Nucleus accumbens (tissue), 56 donors: ENCODE measurements at places on chromosomes 4 and X.

- DNase-seq, result no peak
Observed at GRCh38 chr4:58749206-58749605, 1639.0 kb upstream of the IGFBP7 start.

DNA sequence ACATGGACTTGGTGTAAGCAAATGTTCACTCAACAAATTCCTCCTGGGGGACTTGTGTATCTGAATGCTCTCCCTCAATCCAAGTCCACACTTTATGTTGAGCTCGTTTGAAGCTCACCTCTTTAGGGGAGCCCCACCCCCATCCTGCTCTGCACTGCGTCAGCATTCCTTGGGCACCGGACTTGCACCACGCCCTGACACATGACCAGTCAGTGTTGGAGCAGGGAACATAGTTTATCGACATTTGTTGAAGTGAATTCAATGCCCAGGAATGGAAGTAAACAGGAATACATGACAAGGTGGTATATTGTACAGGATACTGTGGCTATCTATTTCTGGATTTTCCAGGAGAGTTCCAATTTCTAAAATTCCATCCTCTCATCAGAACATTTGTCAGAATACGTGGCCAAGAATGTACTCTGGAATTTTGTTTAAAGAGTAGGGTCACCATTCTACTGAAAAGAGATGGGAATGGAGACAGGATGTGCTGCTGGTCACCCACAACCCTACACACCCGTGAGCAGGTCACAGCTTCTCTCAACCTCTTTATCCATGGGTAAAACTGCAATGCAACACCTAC is 60.0 kb upstream of the LNX1 start:
- no peak for DNase-seq

GRCh38 chrX:142186103-142186502 is 19.0 kb downstream of the MAGEC2 start:
- DNase-seq, result no peak

- DNase-seq, result no peak
Observed at GRCh38 chr4:64399313-64400109, 9.7 kb downstream of the TECRL start.

GRCh38 chr4:128481752-128482480 is 194.3 kb upstream of the PGRMC2 start:
- no peak for DNase-seq

DNA sequence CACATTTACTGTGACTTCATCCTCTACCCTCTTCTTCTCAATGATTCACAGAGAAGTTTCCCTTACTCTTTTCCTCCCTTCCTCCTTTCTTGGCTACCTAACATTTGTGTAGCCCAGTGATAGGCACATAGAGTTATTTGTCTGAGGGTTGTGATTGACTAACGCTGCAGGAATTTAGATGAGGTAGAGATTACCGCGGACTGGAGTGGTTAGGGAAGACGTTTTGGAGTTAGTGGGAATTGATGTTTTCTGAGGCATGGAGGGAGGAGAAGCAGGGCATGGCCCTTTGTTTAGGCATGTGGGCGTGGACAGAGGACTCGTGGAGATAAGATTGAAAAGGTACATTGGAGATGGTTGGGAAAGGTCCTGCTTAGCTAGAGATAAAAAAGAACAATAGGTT is 246.7 kb downstream of the GPAT3 start:
- DNase-seq, result no peak

DNA sequence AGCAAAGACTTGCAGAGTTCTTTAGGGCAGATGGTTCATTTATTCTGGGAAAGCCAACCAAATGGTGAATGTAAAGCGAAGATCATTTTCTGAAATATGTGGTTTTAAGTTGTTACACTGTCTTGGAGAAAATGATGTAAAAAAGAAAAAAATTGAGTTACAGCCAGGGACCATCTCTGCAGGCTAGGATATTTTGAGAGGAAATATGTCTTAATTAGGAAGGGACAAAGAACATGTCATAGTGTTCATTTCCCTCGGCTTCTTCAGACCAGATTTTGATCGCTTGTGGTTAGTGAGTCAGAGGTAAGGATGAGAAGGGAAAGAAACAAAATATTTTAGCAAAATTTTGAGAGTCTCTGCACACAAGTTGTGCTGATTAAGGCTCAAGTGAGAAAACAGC is 59.0 kb upstream of the C1QTNF7 start:
- DNase-seq, result no peak

DNA sequence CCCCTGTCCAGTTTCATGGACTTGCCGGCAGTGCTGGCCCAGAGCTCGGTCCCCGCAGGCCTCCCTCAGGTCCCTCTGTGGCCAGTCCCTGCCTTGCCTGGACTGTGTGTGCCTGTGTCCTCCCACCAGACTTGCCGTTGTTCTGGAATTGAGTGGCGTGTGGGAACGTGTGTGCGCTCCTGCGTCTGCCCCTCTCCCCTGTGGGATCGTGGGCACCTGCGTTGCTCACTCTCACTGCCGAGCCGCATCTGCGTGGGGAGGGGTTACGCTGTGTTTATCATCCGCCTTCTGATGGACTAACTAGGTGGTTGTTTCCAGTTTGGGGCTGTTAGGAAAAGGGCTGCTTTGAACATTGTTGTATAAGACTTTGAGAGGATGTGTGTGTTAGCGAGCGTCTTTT is 21.2 kb downstream of the PCGF3 start:
- no peak for DNase-seq

- DNase-seq, result peak; percentile 42
Observed at GRCh38 chr4:153204247-153204671, at the start of gene TRIM2. TSS of gene TRIM2 (plus strand) at chr4:153204443. CDS start at chr4:153204531, 88 bp downstream.

- DNase-seq, result no peak
Observed at GRCh38 chr4:6634746-6635145, 5.7 kb upstream of the MRFAP1 start.

DNA sequence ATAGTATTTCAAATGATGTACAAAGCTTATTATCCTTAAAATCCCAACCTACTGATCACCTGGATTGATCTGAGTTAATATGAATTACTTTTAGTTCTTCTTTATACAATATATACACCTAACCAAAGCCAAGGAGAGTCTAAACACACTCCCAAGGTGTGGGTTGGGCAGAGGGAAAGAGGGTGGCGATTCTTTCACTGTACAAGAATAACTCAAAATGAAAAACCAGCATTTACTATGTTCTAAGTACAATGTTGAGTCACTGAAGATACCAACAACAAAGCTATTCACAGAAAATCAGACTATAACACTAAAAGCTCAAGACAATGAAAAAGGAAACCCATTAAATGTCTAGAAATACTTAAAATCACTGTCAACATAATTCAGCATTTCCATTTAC is 46.6 kb downstream of the ANKRD17 start:
- DNase-seq, result no peak

- no peak for DNase-seq
Observed at GRCh38 chrX:55452833-55453124, 852 bp downstream of the MAGEH1 start.

DNA sequence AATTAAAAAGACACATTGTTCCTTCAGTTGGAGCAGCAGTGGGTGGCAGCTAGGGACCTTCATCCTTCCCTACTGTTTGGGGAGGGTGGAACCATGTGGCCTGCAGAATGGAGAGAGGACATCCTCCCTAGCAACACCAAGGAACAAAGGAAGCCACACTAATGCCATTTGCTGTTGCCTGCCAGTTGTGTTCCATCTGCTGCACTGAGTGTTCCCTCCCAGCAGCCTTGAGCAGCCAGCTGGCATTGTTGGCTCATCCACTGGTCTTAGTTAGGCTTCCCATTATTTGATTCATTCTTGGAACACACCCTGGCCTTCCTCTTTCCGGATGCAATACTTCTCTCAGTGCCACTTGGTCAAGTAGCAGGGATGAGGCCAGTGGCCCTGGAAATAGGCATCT is 25.0 kb upstream of the HMGB3 start:
- DNase-seq, result no peak

DNA sequence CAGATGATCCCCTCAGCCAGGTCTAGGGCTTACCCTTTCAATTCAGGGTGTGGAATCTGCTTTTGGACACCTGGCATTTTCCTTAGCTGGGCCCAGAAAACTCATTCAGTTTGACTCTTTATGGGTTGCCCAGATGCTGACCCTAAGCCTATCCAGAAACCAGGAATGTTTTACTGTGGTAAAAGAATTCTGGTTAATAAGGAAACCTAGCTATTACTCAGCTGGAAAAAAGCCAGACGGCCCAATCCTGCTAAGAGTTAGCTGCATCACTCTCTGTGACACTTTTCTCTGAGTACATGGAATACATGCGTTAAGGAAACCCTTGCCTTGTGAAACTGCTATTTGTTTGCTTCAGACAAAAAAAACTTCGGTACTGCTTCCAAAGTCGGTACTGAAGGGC is 28.0 kb downstream of the ING2 start:
- DNase-seq, result no peak

GRCh38 chr4:132065940-132066495 is 1083.1 kb upstream of the PCDH10 start:
- no peak for DNase-seq

- no peak for DNase-seq
Observed at GRCh38 chr4:86283371-86283770, 76.5 kb downstream of the MAPK10 start.

GRCh38 chr4:79198951-79199587 is 126.8 kb downstream of the NAA11 start:
- DNase-seq, result no peak

- no peak for DNase-seq
Observed at GRCh38 chrX:119688911-119689321, 4.1 kb downstream of the SEPTIN6 start.

DNA sequence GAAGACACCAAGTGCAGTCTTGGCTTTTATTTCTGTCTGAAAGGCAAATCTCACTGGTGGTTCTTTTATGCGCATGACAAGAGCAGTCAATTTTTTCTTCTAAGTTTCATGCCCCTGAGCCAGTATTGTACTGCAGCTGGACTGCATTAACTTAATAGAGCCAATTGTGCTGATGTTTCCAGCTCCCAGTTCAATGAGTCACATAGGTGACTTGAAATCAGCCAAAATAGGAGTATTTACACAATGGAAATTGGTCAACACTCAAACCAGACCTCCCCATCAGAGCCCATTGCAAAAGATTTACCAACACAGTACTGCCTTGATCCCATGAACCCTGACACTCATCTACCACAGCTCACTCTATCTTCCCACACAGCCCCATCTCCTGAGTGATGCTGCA is 100.3 kb upstream of the GUCY1A1 start:
- no peak for DNase-seq

DNA sequence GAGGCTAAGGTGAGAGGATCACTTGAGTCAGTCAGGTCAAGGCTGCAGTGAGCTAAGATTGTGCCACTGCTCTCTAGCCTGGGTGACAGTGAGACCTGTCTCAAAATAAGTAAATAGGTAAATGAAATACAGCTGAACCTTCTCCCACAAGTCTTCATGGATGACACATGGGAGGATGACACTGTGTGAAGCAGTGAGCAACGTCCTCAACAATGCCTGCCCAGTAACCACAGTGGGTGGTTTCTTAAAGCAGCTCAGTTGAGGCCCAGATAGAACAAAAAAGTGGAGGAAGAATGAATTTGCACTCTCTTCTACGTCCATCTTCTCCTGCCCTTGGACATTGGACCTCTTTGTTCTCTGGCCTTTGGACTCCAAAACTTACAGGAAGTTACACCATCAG is 52.7 kb downstream of the MSX1 start:
- no peak for DNase-seq

- DNase-seq, result no peak
Observed at GRCh38 chrX:132271311-132271778, 52.1 kb upstream of the RAP2C start.

DNA sequence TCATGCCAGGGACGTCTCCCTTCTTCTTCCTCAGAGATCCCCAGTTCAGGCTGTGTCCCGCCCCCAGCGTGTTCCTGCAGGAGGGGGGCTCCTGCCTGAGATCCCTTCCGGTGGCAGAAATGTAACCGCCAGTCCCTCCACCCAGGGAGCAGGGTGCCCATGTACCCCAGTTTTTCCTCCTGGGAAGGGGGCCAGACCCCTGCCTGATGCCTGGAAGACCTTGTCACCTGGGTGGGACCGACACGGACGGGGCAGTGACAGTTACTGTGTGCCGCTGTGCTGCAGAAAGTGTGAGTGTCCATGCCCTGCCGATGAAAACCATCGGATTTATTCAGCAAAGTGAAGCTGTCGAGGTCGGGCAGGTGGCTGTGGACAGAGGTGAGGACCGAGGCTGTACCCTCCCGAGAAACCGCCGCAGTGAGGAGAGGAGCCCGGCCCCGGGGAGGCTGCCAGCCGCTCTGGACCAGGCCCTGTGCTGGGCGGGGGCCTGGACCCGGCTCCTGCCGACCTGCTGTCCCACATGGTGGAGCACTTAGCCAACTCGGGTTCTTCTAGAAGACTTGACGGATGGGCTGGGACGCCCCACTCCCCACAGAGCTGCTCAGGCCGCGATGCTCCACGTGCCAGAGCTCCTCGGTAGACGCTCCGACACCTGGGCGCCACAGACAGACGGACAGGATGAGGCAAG is 36.7 kb upstream of the HMX1 start:
- no peak for DNase-seq

DNA sequence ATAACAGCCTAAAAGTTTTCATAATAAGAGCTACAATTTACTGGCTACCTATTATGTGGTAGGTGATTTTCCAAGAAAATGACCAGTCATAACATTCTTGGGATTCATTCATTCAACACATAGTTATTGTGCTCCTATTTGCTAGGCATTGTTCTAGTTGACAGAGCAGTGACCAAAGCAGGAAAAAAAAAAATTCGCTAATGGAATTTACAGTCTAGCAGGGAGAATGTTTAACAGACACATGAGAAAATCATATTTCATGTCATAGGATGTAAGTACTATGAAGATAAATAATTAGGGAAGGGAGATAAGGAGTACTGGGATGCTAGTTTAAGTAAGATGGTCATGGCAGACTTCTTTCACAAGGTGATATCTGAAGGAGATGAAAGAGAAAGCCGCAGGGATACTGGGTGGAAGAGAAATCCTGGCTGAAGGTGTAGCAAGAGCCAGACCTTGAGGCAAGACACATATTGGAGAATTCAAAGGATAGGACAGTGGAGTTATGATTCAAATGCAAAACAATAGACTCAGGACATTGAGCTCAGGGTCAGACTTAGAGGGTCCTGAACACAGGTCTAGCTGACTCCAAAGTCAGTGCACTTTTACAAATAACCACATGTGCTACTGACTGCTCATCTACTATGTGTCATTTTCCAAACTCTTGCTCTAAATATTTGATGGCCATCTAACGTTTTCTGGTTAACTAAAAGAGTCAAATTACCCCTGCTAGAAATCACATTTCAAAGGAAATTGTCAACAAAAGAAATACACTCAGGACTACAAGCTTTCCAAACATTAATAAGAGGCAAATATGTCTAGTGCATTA is 20.4 kb downstream of the SPCS3 start:
- no peak for DNase-seq

DNA sequence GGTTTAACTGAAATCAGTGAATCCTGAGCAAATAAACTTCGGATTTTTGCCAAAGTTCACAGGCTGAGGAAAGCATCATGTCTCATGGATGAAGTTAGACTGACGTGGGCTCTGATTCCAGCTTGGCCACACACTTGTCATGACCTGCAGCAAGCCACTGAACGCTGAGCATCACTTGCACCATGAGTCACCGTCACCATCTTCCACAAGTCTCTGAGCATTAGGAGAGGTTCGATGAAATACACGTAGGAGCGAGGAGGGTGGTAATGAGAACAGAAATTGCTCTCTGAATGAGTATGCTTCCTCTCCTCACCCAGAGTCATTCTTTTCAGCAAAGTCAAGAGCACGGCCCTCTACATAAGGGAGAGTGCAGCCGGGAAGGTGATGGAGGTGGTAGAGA is 3.8 kb upstream of the TRIML2 start:
- no peak for DNase-seq

GRCh38 chr4:106080376-106080775 is 185.1 kb downstream of the NPNT start:
- DNase-seq, result no peak

- no peak for DNase-seq
Observed at GRCh38 chr4:41124916-41125548, 89.3 kb downstream of the APBB2 start.

GRCh38 chrX:150587585-150588503 is 19.4 kb downstream of the MTM1 start:
- no peak for DNase-seq
